ENCODE measurements at places on chromosomes 3 and 15.

DNA sequence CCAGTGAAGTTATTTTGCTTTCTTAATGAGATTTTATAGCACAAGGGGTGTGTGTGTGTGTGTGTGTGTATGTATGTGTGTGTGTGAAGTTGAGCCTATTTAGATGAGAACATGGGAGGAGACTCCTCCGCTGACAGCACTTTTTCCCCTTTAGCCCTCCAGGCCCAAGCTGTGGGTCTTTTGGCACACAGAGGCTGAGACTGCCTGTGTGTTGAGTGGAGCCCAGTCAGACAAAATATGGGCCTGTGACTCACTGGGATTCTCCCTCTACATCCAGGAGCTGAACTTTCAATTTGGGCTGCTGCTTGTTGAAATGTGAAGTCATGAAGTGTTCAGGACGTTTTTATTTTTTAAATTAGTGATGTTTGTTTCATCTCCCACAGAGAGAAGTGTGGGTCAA, 108.0 kb downstream of the MFSD1 start:
- DNase-seq: no peak

DNA sequence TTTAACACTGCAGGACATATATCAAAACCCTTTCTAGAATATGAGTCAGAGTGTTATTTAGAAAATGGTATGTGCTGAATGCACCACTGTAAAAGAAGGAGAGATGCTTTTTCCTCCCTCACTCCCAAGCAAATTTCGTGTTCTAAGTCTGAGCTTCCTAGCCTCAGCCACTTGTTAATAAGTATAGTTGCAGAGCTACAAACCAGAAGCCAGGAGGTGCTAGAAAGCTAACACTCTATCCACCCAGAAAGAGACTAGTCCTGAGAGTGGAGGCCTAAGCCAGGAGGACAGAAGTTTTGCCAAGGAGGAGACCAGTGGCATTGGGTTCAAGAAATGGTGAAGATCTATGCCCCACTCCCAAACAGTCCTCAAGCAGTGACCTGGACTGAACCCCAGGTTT, 40.5 kb upstream of the GYG1 start:
- no peak for DNase-seq

- DNase-seq: no peak
Observed at GRCh38 chr3:16136055-16136454, 38.4 kb upstream of the GALNT15 start.

DNA sequence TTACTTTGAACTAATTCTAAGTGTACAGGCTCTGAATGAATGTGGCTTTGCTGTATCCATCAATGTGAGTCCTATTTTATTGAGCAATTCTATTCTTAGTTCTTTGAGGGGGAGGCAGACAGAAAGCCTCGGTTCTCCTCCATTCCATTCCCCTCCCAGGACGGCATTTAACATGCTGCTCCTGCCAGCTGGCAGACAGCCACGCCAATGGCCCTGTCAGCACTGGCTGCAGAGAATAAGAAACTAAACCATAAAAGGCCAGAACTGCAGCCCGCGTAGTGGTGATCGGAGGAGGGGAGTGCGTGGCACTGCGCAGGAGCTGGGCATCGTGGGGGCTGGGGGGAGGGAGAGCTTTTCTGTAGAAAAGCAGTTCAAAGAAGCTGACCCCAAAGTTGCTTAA, 76.0 kb upstream of the HACD2 start:
- peak; percentile 58 for DNase-seq

DNA sequence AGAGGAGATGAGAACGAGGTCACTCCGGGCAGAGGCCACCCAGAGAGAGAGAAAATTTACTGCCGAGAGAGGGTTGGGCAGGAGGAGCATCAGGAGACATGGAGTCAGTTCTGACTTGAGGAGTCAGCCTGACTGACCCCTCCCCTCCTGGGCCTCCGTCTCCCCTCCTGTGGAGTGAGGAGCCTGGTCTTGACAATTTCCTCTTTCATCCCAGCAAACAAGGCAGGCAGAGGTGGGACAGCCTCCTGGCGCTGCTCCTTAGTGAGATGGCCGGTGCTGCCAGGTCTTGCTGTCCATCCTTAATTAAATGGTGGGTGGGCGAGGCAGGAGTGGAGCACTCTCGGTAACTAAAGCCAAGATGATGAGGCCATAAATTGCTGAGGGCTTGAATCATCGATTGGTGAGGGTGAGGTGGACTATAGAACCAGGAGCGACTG, 60.6 kb downstream of the CYP11A1 start:
- DNase-seq: no peak

DNA sequence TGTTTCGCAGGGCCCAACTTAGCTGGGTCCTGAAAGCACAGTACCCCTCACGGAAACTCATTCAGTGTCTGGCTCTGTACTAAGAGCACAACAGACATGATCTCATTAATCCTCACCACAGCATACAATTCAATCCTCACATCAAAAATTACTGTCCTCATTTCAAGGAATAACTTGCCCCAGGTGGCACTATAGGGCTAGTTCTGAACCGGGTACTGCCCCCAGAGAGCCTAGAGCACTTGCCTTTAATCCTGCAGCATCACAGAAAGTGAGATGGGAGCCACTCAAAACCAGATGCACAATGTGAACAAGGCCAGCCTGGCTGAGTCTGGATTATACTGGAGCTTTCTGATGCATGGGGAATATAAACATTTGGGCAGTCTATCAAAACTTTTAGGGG, 122.6 kb downstream of the OSBPL10 start:
- no peak for DNase-seq

DNA sequence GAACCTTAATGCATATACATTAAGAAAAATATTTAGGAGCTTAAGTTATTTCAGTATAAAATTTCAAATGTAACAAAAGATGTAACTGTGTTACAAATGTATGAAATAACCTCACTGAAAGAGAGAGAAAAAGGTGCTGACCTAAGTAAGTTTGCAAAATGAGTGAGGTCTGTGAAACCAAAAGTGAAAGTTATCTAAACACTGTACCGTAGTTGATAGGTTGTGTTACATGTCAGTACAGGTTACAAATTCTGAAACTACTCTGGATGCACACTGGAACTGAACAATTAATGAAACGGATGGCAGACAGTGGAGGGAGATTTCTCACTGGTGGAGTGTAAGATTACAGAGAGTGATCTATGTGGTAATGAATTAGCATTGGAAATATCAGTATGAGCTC, 420.7 kb downstream of the ZNF385D start:
- no peak for DNase-seq

GRCh38 chr3:165347526-165347925, 151.3 kb upstream of the SLITRK3 start:
- no peak for DNase-seq

DNA sequence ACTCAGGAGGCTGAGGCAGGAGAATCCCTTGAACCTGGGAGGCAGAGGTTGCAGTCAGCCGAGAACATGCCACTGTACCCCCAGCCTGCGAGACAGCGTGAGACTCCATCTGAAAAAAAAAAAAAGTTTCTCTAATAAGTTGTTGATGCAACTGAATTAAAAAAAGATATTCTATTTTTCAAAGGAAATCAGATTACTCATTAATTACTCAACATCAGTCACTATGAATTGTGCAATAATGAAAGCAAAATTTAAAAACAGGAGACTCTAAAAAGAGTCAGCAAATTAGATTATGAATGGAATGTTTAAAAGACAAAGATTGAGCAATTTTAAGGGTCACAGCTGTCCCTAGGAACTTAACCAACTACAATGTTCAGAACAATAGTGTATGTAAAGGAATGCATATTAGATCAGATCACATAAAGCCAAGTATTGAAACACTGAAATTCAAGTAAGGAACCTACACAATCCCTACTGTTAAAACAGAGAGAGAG, 60.2 kb upstream of the SLC4A7 start:
- no peak for DNase-seq

DNA sequence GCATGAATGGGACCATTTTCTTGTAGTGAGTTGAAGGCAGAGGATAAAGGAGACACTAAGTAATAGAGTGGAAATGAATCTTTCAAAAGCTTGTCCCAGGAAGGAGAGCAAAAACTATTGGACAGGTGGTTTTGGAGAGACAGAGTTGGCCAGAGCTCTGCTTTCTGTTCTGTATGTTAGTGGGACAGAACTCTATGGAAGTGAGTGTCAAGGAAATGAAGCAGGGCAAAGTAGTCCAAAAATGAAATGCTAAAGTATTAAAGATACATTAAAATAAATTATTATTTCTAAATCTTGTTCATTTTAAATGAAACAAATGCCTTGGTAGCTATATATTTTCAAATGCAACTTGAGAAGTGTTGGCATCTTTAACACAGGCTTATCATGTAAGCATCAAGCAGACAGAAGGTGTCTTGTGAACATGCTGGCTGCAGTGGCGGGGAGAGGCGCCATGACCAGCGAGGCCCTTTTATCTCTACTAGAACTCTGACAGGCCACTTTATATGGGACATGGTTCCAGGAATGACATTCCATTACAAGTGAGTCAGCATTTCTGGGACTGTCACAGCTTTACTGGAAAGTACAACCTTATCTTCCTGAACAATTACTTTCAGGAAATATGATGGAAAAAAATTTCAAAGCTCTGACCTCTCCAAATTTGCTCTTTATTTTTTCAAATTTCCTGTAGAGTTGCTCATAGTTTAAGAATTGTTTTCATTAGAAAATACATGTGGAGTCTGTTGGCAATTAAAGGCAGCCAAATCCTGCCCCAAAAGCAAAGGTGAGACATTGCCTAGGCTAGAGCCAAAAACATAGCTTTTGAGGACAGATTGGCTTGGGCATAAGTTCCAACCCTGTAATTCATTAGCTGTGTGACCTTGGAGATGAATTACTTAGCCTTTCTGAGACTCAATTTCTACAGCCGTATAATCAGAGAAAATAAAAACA, 106.5 kb downstream of the ECT2 start:
- no peak for DNase-seq

- no peak for DNase-seq
Observed at GRCh38 chr3:122000936-122001605, 21.0 kb downstream of the ILDR1 start.

DNA sequence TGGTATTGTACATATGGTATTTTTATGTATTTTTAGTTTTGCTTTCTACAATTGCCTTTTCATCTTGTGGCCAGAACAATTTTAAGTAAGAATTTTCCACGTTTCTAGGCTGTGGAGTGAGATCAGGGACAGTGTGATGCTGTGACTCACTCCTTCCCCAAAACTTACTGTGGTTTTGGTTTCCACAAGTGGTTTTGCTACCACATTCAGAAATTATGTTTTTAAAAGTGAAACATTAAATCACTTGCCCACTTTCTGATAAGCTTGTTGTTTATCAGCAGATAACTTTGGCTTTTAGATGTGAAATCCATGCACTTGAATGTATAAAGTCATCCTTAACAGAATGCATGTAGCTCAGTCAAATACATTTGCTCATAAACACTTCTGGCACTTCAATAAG, 192.2 kb upstream of the THRB start:
- no peak for DNase-seq

DNA sequence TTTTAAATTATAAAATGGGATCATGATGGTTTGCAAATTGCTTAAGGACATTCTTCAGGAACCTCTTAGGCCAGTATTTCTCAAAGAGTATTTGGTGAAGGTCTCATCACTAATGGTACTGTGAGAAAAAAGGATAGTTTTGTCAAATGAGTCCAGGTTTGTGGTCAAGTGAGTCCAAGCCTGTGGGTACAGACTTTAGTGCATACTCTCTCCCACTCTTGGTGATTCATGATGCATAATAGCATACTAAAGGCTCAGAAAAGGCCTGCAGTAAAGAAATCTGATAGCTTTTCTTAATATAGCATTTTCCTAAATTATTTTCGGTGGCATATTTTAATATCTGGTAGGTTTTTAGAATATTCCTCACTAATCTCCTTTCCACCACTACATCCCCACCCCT, 20.0 kb downstream of the BOC start:
- DNase-seq: no peak

DNA sequence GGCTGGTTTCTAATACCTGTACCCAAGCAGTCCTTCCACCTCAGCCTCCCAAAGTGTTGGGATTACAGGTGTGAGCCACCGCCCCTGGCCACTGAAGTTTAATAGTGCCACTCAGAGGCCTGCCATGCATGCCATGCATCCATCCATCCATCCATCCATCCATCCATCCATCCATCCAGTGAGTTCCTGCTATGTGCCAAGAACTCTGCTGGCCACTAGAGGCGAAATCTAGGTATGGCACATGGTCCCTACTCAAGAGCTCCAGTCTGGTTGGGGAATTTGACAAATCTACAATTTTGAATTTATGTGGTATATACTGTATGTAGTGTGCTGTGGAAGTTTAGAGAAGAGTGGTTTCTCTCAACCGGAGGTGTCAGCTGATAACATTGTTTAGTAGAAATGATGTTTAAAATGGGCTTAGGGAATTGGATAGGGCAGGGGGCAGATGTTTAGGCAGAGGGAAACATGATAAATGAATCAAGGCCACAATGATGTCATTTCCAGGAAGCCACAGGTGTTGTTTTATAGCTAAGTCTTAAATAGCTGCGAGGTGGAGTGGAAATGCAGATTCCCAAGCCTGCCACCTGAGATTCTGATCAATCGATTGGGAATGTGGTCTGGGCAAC, 384.4 kb upstream of the C2CD4B start:
- DNase-seq: no peak

DNA sequence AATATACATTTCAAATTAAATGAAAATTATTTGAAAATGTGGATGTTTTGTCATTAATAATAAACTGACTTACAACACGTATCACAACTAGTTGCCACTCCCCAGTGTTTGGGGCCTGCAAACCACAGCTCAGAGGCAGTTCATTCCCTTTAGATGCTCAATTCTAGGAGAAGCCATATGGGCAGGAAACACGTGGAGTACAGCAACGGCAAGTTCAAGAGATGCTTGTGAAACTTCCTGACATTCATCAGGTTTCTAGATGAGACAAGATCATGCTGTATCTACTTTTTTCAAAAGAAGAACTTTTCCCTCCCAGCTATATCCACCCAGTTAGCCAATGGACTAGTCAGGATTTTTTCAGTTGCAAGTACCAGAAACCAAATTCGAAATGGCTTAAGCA, 17.6 kb upstream of the PLA2G4D start:
- DNase-seq: no peak

- no peak for DNase-seq
Observed at GRCh38 chr15:92009162-92009561, 155.7 kb downstream of the SLCO3A1 start.

DNA sequence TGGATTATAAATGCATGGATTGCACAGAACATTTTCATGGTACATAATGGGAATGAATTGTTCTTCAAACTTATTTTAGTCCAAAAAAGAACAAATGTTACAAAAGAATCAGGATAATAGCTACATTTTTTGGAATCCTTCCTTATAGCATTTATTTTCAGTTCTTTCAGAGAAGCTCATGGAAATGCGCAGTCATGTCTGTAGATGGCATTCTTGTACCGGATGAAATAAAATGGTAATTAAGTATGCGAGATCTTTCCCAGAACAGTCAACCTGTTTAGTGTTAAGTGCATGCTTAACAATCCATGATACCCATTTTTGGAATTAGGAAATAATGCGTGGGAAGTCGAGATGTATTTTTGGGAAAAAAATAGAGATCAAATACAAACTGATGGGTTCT, 38.2 kb upstream of the GOLGA8B start:
- no peak for DNase-seq

DNA sequence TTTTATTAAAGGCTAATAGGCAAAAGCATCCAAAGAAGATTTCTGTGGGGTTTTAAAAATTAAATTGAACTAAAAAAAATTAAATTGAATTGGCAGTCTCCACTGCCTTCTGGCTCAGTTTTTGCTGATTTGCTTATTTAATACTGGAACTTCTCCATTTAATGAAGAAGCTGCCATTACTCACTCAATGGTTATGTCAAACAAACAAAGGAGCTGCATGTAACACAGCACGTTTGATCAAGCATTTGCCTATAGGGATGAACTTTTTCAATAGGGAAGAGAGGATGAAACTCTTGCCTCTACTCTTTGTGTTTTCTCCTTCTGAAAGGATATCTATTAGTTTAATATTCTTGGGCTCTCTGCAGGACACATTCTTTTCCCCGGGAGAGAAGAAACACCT, 4.8 kb upstream of the HCLS1 start:
- DNase-seq: no peak

GRCh38 chr3:3636815-3637214, 162.4 kb upstream of the LRRN1 start:
- no peak for DNase-seq
